ENCODE measurements at places on chromosomes 5 and 9.

DNA sequence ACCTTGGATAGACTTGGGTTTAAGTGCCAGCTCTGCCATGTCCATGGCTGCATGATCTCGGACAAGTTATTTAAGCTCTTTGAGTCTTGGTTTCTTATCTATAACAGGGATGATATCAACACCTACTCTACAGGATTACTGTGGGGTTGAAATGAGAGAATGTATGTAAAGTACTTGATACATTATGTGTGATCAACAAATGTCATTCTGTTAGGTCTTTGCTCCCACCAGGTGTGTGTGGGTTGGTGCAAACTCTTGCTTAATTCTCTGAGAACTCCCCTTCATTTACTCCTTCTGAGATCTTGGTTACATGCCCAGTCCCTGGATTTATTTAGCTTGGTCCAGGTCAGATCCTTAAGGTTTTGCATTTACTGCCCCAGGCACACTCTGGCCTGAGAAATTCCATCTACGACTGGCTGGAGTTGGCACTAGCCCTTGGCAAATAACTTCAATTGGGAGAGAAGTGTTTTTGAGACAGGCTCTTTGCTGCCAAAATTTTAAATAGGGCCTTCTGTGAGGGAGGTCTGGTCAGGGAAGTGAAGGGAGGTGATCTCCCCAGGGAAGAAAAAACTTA, 63.5 kb upstream of the KLF9 start:
- DNase-seq: no peak

GRCh38 chr5:89728750-89729149, 680.8 kb downstream of the CETN3 start:
- DNase-seq: no peak

DNA sequence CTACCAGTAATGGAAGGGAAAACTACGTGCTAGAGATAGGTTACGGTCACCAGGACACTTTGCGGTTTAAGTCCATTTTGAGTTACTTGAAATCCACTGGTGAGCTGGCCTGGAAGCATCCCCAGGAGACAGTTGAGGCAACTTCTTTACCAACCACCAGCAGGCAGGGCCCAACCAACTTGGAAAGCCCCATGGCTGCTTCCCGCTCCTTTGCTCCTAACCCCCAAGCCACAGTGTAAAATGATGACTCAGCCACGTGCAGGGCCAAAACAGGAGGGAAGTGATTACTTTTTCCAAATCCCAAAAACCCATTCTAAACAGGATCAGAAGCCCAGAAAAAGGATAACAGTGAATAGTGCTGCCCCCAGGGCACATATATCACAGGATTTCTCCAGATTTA, 87.4 kb downstream of the PAX5 start:
- no peak for DNase-seq

- no peak for DNase-seq
These were observed 70.7 kb upstream of the TAF1L start for GRCh38 chr9:32706004-32706724.

- no peak for DNase-seq
These were observed 55.0 kb upstream of the IER5L start for GRCh38 chr9:129232839-129233591.
